ENCODE measurements at places on chromosomes 3 and 15. TPM values are rescaled to one million over a fixed set of nuclear protein-coding genes. Genes with fewer than 3 reads are reported as not detected.

DNA sequence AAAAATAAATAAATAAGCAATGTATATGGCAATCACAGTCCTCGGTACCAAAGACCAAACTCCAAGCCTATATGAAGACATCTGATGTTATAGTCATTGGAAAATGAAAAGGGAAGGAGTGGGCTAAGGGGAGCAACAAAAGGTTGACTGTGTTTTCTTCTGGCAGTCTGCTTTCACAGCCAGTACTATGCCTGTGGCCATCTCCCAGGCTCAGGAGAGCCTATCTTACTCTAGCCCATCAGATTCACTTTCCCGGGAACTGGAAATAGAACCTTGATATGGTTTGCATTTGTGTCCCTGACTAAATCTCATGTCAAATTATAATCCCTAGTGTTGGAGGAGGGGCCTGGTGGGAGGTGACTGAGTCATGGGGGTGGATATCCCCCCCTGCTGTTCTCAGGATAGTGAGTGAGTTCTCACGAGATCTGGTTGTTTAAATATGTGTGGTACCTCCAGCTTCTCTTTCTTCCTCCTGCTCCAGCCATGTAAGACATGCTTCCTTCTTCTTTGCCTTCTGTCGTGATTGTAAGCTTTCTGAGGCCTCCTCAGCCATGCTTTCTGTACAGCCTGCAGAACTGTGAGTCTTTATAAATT is 105.3 kb downstream of the PLCH1 start:
- no peak for DNase-seq

DNA sequence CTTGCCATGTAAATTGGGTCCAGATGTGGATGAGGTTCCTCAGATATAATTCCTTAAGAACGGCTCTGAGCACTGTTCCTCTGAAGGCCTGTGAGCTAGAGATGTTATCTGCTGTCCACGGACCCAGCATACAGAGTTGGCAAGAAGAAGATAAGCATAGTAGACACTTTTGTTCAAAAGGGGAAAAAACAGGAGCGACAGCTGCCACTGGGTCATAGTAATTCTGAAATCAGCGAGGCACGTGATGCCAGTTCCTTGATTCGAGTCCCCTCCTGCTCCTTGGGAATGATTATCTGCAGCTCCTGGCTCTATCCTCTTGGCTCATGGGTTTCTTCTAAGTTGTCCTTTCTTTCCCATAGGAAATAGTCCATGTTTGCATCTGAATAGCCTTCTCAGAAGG is 2.5 kb upstream of the RAB7A start:
- no peak for DNase-seq

- DNase-seq = no peak
Observed at GRCh38 chr15:58103482-58103881, 34.7 kb upstream of the AQP9 start.

DNA sequence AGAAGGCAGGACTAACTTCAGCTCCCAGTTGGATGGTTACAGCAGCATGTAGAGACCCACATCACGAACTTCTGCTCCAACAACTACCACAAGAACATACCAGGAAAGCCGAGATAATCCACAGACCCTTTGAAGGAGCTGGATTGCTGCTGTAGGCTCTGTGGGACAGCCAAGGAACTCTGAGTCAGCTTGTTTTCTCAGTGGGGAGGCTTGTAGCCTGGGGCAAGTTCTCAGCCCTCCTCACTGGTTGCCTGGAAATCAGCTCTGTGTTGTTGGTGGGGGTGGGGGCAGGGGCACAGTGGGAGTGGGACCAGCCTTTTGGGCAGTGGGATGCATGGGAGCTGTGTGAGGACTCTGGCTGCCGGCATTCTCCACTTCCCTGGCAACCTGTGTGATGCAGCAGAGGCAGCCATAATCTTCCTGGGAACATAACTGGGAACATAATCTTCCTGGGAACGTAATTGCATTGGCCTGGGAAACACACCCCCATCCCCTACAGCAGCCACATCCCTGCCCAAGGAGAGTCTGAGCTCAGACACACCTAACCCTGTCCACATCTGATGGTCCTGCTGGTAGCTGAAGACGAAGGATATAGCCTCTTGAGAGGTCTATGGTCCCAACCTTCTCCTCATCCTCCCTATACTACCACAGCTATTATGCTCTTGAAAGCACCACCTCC is 153.1 kb downstream of the PEAK1 start:
- no peak for DNase-seq

DNA sequence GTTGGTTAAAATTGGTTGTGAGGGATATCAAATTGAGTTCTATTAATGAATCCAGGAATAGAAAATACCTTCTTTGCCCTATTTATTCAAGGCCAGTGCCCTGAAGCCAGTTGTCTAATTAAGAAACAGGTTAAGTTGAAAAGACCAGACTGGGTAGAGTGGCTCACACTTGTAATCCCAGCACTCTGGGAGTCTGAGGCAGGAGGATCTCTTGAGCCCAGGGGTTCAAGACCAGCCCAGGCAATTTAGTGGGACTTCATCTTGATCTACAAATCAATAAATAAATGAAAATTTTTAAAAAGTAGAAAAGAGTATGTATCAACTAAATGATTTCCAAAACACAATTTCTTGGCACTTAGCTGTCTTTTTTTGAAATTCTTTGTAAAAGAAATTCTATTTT is 40.3 kb upstream of the TRPM1 start:
- no peak for DNase-seq

AADACL2 gene
- polyA plus RNA-seq = not detected

KNG1 gene
- polyA plus RNA-seq = 220 TPM

GRCh38 chr15:76866716-76867321 is 38.3 kb downstream of the SCAPER start:
- peak; percentile 11 for DNase-seq

DNA sequence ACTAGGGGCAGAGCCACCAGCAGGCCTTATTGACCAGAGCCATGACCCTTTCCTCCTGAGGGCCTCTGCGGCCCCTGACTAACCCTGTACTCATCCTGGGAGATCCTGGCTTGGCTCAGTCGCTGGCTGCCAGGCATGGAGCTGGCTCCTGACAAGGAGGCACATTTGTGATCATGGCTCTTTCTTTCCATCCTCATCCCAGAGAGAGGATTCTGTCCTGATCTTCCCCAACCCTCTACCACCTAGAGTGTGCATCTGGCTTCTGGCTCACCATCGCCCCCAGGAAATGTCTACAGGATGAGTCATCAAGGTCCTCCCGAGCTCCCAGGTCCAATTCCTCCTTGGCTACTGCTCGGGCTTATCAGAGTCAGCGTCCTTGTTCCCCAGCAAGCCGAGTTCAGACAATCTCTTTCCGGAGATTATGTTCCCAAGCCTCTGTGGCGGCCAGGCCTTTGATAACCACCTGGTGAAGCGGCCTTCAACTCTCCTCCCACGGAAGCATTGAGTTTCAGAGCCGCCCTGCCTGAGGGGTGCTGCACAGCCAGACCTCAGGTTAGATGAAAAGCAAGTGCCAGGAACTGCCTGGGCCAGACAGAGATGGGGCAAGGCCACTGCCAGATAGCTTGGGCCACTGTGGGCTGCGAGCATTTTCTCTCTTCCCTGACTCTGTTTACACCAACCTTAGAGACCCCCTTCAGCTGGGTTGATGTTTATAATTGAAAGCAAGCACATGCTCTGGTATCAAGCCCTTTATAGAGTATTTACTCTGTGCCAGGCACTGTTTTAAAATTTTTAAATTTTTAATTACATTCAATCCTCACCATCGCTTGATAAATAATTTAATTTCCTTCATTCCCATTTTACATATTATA is 44.3 kb upstream of the MRPS22 start:
- DNase-seq = no peak

DNA sequence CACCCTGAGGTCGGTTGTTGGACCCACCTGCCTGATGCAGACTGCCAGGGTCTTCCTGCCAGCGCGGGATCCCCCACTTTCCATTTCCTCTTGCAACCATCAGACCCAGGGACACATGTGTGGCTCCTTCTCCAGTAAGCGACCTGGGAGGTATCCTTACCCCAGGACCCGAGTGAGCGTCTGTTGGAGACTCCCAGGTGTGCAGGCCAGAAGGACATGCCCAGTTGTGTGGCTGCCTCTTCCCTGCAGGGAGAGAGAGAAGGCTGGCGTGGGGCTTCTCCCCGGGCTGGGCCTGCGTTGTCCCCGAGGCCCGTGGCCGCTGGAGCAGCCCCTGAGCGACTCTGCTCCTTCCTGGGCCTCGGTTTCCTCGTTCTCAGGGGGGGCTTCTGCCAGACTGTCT is 56.8 kb downstream of the APBA2 start:
- no peak for DNase-seq

DNA sequence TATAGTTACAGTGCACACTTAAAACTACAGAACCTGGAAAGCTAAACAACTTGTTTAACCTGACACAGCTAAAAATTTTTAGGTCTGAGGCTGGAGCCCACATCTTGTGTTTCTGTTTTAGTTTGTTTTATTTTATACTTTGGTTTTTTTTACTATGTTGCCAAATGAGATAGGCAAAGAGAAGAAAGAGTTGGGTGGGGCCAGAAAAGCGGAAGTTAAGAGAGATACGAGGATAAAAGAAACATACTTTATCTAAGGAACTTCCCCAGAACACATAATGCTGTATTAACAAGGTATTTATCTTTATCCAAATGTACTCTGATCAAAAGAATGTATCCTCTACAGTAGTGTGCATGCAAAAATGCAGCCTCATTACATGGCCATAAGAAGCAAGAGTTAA is 1145.7 kb downstream of the EPHA3 start:
- DNase-seq = no peak

TMEM44 gene
- polyA plus RNA-seq = 14.6 TPM

CADPS gene
- 2.9 TPM for polyA plus RNA-seq

DNA sequence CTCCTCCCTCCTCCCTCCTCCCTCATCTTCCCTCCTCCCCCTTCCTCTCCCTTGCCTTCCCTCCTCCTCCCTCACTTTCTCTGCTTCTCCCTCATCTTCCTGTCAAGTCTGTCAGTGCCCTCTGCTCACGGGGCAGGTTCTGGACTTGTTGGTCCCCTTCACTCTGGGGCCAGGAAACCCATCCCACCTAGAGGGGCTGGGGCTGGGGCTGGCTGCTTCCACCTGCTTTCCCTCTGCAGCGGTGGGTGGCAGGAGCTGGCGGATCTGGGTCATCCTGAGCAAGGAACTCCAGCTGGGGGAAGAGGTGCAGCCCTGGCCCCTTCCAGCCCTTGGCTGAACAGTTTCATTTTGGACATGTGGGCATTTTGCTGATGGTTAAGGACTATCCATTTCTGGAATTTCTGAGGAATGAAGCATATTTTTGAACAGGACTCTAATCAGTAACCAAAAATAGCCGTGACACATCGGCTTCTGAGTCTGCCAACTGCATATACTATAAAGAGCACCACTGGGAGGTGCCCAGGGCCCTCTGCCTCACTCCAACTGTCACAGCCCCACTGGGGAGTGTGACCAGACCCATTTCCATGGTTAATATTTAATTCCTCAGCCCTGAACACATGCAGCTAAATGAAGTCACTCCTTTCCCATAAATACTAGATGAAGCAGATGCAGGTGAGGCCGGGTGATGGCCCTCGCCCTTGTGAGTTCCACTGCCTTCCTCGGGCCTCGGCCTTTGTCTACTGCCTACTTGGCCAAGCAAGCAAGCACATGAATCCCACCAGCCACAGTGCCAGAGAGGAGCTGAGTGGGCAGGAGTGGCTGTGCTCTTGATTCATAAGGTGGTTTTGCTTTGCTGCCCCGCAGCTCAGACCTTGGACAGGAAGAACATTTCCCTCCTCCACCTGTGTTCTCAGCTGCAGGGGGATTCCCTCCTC is 39.8 kb downstream of the CHDH start:
- no peak for DNase-seq

DNA sequence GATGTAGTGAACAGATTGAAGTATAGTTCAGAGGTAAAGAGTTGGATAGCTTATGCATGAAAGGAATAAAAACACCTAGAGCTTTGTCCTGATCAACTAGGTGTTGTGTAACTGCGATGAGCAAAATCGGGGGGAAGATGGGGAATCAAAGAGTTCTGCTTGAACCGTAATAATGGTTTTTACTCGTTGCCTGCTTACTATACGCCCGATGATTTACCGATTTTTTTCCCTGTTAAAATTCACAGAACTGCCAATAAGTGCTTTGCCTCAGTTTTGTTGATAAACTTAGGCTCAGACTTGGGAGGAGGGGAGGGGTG is 783 bp upstream of the DNAJB11 start:
- DNase-seq = no peak

- DNase-seq = no peak
Observed at GRCh38 chr3:43005253-43005652, 26.1 kb downstream of the GASK1A start.

H1-8 gene
- polyA plus RNA-seq = not detected

- DNase-seq = no peak
Observed at GRCh38 chr3:189276444-189277219, 104.9 kb downstream of the TPRG1 start.

PAK6 gene
- 8.7 TPM for polyA plus RNA-seq

DNA sequence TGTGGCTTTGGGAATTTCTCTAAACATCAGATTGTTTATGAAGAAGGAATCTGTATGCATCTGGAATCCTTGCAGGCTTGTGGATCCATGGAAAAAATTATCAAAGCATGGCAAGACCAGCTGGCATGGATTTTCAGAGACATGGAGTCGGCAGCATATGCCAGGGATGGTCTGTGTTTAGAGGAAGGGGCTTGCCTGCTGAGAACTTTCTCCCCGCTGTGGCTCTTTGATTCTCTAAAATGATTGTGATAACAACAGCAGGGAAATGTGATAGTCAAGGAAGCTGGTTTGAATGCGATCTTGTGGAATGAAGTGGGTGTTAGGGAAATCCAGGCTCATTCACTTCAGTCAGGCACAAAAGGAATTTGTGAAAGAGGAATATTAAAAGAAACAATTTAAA is 245.7 kb upstream of the THRB start:
- no peak for DNase-seq

SPESP1 gene
- polyA plus RNA-seq = 5.5 TPM

Data from left renal cortex interstitium (tissue), 4 donors.